ENCODE measurements at places on chromosomes 1 and 21. TPM values are rescaled to one million over a fixed set of nuclear protein-coding genes. Genes with fewer than 3 reads are reported as not detected.

The CFAP126 gene
- total RNA-seq = 0.15 TPM

The NTRK1 gene
- 0.12 TPM for total RNA-seq

The CELA3B gene
- total RNA-seq = not detected

The SMIM1 gene
- 1.7 TPM for total RNA-seq

The TBX19 gene
- total RNA-seq = 0.83 TPM

The ABL2 gene
- total RNA-seq = 17.0 TPM

The CELSR2 gene
- total RNA-seq = 5.7 TPM

The DSCAM gene
- not detected for total RNA-seq

The F5 gene
- 0.05 TPM for total RNA-seq

The NUF2 gene
- 33.2 TPM for total RNA-seq

The TMCC2 gene
- 2.6 TPM for total RNA-seq

The FAM78B gene
- 0.12 TPM for total RNA-seq

The NBPF6 gene
- not detected for total RNA-seq

The TDRD10 gene
- total RNA-seq = not detected

The CLCA4 gene
- total RNA-seq = not detected

The OR2M3 gene
- not detected for total RNA-seq

The OR10Z1 gene
- not detected for total RNA-seq

The ACTL8 gene
- total RNA-seq = 1.5 TPM

The WNT4 gene
- 0.17 TPM for total RNA-seq
